SJSA1 (cell line): ENCODE measurements at places on chromosomes 3 and 15.
A peak's percentile ranks its signal among the peaks of the same experiment; 100 is the strongest.

- no peaks in the 10 kb centered on the region; the same call in none of the 2 replicates for H3K4me1 ChIP-seq
- H3K27ac ChIP-seq = no peak overlapping the region
- no peaks in the 10 kb centered on the region for H3K27me3 ChIP-seq
- no peaks in the 10 kb centered on the region for H3K36me3 ChIP-seq
- peak; percentile 58 for DNase-seq
Observed at GRCh38 chr15:101258238-101259144, 6.6 kb upstream of the CHSY1 start.

DNA sequence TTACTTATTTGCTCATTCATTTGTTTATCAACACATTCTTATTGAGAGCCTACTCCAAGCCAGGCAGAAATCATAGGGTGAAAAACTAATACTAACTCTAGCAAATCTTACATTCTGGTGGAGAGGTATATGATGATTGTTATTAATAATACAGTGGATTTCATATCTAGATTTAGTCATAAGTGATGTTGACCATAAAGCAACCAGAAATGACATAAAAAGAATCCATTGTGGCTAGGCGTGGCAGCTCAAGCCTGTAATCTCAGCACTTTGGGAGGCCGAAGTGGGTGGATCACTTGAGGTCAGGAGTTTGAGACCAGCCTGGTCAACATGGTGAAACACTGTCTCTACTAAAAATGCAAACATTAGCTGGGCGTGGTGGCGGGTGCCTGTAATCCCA is 26.2 kb upstream of the IL20RB start:
- no peak overlapping the region for H3K27ac ChIP-seq
- H3K36me3 ChIP-seq = peaks cover 18% of the 10 kb centered on the region
- H3K4me1 ChIP-seq = peaks cover 11% of the 10 kb centered on the region

DNA sequence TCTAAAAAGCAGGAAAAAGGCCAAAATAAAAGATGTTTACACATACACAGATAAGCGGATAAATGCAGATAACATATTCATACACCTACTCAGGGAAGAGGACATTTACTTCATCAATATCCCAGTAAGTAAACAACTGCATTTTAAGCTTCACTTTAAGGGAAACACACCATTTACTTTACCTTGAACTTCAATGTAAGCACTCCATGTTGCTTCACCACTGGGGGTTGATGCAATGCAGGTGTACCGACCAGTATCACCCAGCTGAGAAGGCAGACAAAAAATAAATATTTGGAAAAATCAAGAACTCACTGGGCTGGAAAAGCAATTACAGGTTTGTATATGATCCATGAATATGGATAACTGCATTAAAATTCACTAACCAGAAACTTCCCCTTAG is 1099.5 kb downstream of the ROBO1 start:
- 0 out of 2 replicates have a peak, but pooled peaks cover 3% of the 10 kb centered on the region for H3K36me3 ChIP-seq
- no peak overlapping the region for H3K27ac ChIP-seq
- H3K4me1 ChIP-seq = no peaks in the 10 kb centered on the region
- DNase-seq = no peak
- no peak overlapping the region for H3K4me3 ChIP-seq
- no peaks in the 10 kb centered on the region for H3K27me3 ChIP-seq

DNA sequence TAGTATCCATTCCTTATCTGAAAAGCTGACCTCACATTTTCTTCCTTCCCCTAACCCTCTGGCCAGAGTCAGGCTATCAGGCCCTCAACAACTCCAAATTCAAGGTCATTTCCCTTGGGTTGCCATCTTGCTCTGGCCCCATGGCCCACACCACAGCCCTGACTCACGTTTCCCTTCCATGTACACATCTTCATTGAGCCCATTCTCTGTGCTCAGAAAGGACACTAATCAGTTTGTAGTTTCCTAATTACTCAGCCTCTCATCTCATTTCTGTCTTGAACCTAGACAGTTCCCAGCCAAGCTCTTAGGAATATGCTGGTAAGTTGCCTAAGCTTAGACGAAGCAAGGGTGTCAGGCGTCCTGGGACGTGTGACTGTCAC is 14.9 kb downstream of the TGM5 start:
- peaks cover 22% of the 10 kb centered on the region for H3K4me1 ChIP-seq
- no peaks in the 10 kb centered on the region for H3K27me3 ChIP-seq
- no peak overlapping the region for H3K27ac ChIP-seq
- no peaks in the 10 kb centered on the region for H3K36me3 ChIP-seq
- DNase-seq = no peak

- no peaks in the 10 kb centered on the region for H3K27me3 ChIP-seq
- peaks cover 11% of the 10 kb centered on the region for H3K4me1 ChIP-seq
- no peaks in the 10 kb centered on the region for H3K36me3 ChIP-seq
- no peak overlapping the region for H3K27ac ChIP-seq
- no peak for DNase-seq
Observed at GRCh38 chr3:99134986-99135385, 233.5 kb upstream of the DCBLD2 start.

- no peak for DNase-seq
- H3K27me3 ChIP-seq = no peaks in the 10 kb centered on the region
- no peak overlapping the region for H3K4me3 ChIP-seq
- H3K27ac ChIP-seq = no peak overlapping the region
Observed at GRCh38 chr3:126954141-126954842, 28.6 kb upstream of the PLXNA1 start.

- H3K27ac ChIP-seq = no peak overlapping the region
- DNase-seq = no peak
- no peak overlapping the region for H3K4me3 ChIP-seq
- H3K36me3 ChIP-seq = peaks cover 8% of the 10 kb centered on the region
- H3K27me3 ChIP-seq = no peaks in the 10 kb centered on the region
Observed at GRCh38 chr15:61921093-61921492, 139.2 kb downstream of the VPS13C start.

DNA sequence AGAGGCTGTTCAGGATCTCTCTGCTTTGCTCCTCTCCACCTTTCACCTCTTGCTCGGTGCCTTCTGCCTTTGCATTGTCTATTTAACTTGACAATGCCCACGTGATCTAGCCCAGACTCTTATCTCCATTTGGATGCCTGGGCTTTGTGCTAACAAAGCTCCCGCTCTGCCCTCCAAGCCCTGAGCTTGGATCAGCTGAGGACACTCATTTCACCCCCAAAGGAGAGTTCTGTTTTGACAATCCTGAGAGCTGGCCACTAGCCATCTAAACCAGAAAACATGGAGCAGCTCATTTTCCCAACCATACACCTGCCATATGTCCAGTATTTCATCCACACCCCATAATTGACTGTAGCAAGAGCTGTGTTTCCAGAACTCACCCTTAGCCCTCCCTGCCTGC is 12.8 kb downstream of the GPR176 start:
- no peak overlapping the region for H3K27ac ChIP-seq
- no peak overlapping the region for H3K4me3 ChIP-seq
- DNase-seq = no peak
- peaks cover 51% of the 10 kb centered on the region for H3K36me3 ChIP-seq
